ENCODE measurements at places on chromosomes 7 and 10.

DNA sequence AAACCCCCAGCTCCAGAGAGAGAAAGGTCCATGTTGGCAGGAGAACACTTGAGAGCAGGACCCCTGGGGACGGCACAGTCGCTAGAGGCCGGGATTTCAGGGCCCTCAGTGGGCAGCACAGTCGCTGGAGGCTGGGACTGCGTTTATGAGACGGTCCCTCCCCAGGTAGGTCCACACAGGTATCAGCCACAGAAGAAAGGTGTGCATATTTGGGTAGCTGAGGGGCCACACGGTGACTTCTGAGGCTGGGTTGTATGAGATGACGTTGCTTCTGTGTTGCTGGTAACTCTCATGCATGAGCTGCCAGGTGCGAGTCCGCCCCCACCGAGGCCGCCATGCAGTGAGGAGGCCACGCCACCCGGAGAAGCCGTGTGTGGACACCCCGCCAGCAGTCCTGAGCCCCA is 56.9 kb upstream of the PPP2R2D start:
- DNase-seq = no peak

GRCh38 chr7:150835702-150836280 is 16.5 kb upstream of the AOC1 start:
- DNase-seq = no peak

GRCh38 chr7:16106300-16106699 is 315.0 kb downstream of the CRPPA start:
- no peak for DNase-seq

GRCh38 chr10:77165445-77166208 is 472.0 kb downstream of the KCNMA1 start:
- DNase-seq = peak; percentile 36

GRCh38 chr10:112137154-112137987 is 46.2 kb downstream of the GPAM start:
- peak; percentile 52 for DNase-seq

GRCh38 chr10:1316809-1317143 is 260.6 kb downstream of the WDR37 start:
- no peak for DNase-seq

DNA sequence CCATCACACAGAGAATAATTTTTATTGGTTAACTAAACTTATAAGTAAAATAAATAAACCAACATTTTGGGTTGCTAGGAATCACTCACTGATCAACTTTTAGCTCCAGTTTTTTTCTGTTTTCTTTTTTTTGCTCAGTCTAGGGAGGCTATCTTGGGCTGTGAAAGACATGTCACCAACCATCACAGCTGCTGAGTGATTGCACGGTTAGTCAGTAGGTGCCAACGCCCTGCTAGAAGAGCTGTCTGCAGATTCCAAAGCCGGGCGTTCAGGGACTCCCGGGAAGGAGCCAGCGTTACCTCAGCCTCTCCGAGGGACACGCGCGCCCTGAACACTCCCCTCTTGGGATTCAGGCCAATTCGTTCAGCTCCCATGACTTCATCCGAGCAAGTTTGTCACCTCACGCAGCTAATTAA is 604 bp upstream of the STAM start:
- DNase-seq = peak; percentile 70

GRCh38 chr10:114326795-114327194 is 77.5 kb downstream of the AFAP1L2 start:
- no peak for DNase-seq

DNA sequence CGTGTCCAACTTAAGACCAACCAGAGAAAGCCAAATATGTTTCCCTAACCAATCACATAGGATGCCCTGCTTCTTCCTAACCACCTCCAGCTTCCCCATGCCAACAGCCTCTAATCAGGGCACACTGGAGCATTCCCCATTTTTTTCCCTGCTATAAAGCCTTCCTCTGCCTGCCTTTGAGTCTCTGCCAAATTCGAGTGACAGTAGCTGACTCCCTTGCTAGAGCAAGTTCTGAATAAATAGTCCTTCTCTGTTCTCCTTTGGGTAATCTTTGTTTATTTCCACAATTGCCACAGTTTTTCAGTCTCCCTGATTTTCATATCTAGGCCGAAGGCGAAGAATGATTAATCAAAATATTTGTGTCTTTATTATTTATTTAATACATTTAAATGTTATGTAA is 96.7 kb downstream of the ANLN start:
- DNase-seq = no peak

DNA sequence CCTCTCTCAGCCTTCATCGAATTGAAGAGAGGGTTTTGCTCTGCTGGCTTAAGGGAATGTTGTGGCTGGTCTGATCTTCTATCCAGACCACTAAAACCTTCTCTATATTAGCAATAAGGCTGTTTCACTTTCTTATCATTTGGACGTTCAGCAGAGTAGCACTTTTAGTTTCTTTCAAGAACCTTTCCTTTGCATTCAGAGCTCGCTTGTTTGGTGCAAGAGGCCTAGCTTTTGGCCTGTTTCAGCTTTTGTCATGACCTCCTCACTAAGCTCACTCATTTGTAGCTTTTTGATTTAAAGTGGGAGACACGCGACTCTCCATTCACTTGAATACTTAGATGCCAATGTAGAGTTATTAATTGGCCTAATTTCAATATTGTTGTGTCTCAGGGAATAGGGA is 3.9 kb downstream of the MPP7 start:
- DNase-seq = no peak
